Dorsolateral prefrontal cortex (tissue), 122 donors: ENCODE measurements at places on chromosomes 16 and 17.
A peak's percentile ranks its signal among the peaks of the same experiment; 100 is the strongest.

- DNase-seq = no peak
These were observed 12.0 kb downstream of the SP2 start for GRCh38 chr17:47907932-47908562.

DNA sequence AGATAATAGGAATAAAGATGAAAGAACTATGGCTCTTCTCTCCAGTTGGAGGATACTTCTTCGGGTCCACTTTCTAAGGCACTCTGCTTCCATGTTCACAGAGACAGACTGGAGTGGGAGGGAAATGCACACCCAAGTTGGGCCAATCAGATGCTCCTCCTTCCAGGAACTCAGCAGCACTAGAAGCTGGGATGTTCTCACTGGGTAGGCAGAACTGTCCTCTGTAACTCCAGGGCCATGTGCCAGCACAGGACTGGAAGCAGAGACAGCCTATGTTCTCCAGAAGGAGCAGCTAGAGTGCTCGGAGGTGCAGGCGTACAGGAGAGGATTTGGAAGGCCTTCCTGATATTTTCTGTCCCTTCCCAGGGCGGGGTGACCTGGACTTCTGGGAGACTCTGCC is 49.9 kb upstream of the SREBF1 start:
- DNase-seq = no peak

DNA sequence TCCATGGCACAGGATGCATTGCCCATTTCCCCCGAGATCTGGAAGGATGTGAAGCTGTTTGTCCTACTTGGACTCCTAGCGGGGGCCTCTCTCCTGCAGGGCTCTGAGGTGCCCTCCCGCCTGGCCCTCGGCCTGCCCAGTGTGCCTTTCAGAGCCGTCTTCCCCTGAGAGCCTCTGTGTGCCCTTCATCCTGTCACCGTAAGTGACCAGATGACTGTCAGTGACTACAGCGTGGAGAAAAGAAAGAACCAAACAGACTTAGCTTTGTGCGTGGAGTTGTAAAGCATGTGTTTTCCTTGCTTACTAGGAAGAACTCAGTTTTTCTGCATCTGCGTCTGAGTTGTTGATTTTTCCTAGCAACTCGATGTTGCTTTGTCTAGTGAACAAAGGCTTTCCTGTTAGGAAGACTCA is 56.1 kb downstream of the BANP start:
- peak; percentile 56 for DNase-seq

- no peak for DNase-seq
These were observed 4.9 kb downstream of the MYLK3 start for GRCh38 chr16:46743232-46743719.

GRCh38 chr17:34879146-34879545 is 82.1 kb downstream of the CCT6B start:
- DNase-seq = no peak

- no peak for DNase-seq
These were observed 30.6 kb downstream of the METRNL start for GRCh38 chr17:83109793-83110645.

GRCh38 chr17:40820228-40820838 is 2.1 kb downstream of the KRT10 start:
- DNase-seq = no peak

DNA sequence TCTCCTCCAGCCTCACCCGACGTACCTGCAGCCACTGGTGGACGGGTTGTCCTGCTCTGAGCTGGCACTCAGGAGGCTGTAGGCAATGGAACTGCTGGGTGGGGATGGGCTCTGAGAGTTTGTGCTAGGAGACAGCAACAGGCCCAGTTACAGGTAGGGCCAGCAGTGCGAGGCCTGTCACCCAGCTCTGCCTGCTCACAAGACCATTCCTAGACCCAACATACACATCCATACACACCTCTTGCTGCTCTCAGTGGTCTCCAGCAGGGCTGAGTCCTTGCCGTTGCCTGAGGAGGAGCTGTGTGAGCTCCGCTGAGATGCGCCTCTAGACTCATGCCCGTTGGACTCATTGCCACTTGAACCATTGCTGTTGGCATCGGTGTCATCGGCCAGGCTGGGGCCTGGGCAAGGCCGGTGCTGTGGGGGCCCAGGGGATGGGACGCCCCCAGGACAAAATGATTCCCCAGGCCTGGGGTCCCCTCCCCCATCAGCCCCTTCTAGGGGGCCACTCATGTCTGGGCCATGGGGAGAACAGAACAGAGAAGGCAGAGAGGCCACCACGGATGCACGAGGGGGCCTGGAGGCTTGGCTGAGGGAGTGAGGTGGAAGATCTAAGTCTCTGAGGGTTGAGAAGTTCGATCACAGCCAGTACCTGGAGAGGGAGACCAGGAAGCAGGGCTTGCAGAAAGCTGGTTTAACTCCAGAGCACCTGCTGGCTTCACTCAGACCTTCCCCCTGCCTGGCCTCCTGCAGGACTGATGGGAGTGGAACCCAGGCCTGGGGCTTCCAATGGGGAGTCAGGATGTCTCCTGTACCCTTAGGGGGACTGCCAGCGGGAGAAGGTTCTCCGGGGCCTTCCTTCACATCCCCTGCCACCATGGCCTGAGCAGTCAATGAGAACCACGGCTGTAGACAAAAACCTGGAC is 1.7 kb downstream of the PER1 start:
- no peak for DNase-seq

GRCh38 chr16:8436931-8437330 is 153.4 kb downstream of the TMEM114 start:
- DNase-seq = no peak

- DNase-seq = no peak
These were observed 2.3 kb upstream of the KCNJ12 start for GRCh38 chr17:21373696-21374440.

GRCh38 chr17:34366529-34367107 is 3.6 kb upstream of the CCL1 start:
- DNase-seq = no peak

DNA sequence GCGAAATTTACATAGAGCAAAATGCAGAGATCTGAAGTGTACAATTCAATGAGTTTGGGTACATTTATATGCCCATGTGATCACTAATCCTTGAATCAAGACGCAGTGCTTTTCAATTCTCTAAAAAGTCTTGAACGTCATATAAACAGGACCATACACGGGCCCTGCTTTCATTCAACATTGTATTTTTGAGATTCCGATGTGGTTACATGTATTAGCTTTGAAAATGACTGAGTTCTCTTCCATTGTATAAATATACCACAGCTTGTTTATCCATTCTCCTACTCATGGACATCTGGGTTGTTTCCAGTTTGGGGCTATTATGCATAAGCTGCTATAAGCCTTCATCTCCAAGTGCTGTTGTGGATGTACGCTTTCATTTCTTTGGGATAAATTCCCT is 45.5 kb downstream of the ZCCHC14 start:
- no peak for DNase-seq

DNA sequence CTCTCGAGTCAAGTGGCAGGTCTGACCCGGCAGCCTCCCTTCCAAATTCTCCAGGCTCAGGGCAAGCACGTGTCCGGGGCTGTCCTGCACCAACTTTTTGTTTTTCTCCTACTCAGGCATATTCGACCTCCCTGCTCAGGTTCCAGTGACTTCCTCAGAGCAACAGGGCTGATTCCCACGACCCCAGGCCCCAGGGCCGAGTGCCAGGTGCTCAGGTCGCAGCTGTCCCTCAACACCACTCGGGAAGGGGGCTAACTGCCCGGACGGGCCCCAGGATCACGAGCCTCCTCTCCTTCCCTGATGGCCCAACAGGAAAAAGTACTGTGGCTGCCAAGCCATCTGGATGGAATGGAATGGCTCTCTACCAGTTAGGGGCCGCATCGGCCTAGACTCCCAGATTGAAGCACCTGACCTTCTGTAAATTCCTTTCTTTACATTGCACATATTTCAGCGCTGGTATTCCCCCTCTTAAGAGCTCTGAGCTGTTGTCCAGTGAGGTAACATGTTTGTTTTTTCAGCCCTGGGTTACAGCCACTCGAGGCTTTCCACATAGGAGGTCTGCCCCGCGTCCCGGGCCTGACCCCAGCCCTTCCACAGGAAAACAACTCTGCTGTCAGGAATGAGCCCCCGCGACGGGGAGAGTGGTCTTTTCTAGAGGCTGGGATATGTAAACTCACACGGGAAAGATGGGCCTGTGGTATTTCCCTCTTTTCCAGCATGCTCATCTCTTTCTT is 25.0 kb downstream of the NXN start:
- DNase-seq = no peak

- no peak for DNase-seq
These were observed 70.6 kb downstream of the MARCHF10 start for GRCh38 chr17:62737513-62737912.

- no peak for DNase-seq
These were observed 12.6 kb upstream of the POLR3E start for GRCh38 chr16:22284637-22285036.

- peak; percentile 15 for DNase-seq
These were observed 199.3 kb downstream of the NTN1 start for GRCh38 chr17:9220398-9221146.

DNA sequence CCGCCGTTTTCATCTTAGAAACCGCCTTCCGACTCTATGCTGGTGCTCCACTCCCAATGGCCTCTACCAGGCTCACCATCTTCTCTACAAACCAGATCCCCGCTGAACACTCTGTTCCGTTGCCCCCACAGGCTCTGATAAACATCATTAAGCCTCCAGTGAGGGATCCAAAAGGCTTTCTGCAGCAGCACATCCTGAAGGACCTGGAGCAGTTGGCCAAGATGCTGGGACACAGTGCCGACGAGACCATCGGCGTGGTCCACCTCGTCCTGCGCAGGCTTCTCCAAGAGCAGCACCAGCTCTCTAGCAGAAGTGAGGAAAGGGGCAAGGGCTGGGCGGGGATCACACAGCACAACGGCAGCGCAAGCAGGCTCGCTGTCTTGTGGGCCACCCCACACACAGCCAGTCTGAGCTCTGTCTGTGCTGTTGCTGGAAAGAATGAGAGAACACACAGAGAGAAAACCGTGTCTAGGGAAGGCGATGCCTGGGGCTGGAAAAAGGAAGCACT is 33.5 kb upstream of the ENDOV start:
- DNase-seq = no peak

- peak; percentile 49 for DNase-seq
These were observed 2.0 kb downstream of the GNAO1 start for GRCh38 chr16:56192986-56193945.

GRCh38 chr17:31437720-31438400 is 46.4 kb downstream of the RAB11FIP4 start:
- DNase-seq = no peak

- no peak for DNase-seq
These were observed 7.9 kb upstream of the CLDN9 start for GRCh38 chr16:3004781-3005284.

GRCh38 chr17:62186841-62187240 is 121.8 kb upstream of the MED13 start:
- DNase-seq = no peak

GRCh38 chr17:1573932-1574696 is 11.5 kb upstream of the PITPNA start:
- DNase-seq = peak; percentile 72

- no peak for DNase-seq
These were observed 4.3 kb downstream of the ABI3 start for GRCh38 chr17:49214676-49215360.

GRCh38 chr17:50033316-50033715 is 22.6 kb upstream of the ITGA3 start:
- no peak for DNase-seq

DNA sequence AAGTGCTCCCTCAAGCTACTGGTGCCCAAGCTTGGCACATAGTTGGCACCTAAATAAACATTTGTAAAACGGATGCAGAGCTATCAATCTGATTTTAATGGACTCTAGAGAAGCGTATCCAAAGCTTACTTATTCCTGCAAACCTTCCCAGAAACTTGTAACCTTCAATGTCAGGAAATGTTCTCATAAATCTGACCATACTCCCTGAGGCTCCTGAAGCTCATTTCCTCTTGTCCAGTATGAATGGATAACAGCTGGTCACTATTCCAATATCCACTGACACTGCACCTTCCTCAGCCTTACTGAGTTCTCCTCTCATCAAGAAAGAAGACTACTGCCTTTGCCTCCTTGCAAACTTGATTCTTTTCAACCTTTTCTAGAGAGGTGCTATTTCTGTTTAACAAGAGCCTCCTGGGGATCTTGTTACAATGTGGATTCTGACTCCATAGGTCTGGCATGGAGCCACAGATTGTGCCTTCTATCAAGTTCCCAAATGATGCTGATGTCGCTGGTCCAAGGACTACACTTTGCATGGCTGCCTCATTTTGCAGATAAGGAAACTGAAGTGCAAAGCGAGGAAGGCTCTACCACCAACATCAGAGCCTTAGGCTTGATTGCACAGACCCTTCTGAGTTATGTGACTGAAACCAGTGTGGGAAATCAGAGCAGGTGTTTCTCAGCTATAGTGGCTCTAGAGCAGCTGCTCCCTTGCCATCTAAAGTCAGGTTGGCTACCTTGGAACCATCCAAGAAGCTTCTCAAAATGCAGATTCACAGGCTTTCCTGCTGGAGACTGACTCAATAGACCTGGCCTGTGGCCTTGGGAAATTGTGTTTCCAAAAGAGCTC is 377.8 kb downstream of the SOX9 start:
- DNase-seq = no peak

DNA sequence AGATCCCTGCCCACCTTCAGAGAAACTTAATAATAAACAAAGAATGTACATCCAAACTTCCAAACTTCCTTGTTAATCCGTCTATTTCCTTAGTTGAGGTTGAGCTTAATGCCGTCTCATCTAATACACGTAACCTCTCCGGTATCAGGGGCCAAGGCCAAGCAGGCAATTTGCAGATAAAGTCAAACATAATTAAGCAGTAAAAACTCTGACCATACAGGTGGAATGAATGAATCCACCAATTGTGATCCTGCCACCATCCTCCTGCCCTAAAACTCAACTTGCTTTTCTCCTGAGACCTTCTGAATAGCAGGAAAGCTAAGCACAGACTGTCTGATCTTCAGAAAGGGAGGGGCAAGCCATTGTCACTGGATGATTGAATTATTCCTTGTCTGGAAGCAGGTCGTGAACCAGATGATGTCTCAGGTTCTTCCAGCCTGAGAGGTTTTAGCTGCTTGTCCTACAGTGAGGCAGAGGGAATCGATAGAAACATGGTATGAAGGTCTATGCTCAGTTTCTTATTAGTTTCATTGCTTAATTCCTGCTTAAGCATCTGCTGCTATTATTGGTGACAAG is 1111.8 kb upstream of the EEF2KMT start:
- no peak for DNase-seq

- peak; percentile 52 for DNase-seq
These were observed 18.6 kb downstream of the C1QTNF1 start for GRCh38 chr17:79042421-79043190.

- DNase-seq = no peak
These were observed 58.0 kb upstream of the FAM20A start for GRCh38 chr17:68658999-68659780.
